ENCODE measurements at places on chromosomes 1 and 21. TPM values are rescaled to one million over a fixed set of nuclear protein-coding genes. Genes with fewer than 3 reads are reported as not detected.

- DNase-seq = no peak
Measured at GRCh38 chr1:42359466-42359865, 21.1 kb upstream of the RIMKLA start.

DNA sequence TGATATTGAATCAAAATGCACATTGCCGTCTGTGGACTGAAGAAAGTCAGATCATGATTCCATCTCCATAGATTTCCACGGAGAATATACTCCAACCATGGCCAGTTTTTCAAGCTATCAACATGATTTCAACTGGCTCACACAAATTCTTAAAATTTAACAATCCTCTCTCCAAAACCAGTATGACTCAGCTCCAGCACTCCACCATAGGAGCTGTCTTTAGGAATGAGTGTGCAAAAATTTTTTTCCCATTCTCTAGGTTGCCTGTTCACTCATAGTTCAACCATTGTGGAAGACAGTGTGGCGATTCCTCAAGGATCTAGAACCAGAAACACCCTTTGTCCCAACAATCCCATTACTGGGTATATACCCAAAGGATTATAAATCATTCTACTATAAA lies 40.8 kb downstream of the RGL1 start:
- DNase-seq = no peak

GRCh38 chr1:236214761-236215160 lies 67.0 kb downstream of the ERO1B start:
- no peak for DNase-seq

Gene F13B
- not detected for total RNA-seq

GRCh38 chr1:232880354-232880753 lies 70.1 kb upstream of the NTPCR start:
- DNase-seq = no peak
